Mucosa of descending colon (tissue), 3 donors: ENCODE measurements at places on chromosomes 1 and 21.

- no peak for DNase-seq
Observed at GRCh38 chr1:18069903-18070302, 37.7 kb upstream of the IGSF21 start.

DNA sequence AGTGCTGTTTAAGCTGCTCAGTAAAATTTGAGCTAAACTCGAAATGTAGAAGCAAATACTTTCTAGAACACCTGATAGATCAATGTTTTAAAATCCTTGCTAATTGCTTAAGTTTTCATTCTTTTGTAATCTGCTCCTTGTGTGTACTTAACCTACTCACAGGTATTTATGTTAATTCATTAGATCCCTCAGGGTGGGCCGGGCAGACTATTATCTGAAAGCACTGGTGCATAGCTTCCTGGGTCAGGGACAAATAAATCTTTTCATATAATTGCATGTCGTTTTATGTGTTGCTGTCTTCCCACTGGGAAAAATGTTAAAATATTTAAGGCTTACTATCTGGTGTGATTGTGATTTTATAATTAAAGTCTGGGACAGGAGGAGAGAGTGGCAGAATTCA lies 440.5 kb downstream of the SMYD3 start:
- no peak for DNase-seq

- DNase-seq: peak; percentile 88
Observed at GRCh38 chr1:12619792-12620487, 1.9 kb upstream of the DHRS3 start.

DNA sequence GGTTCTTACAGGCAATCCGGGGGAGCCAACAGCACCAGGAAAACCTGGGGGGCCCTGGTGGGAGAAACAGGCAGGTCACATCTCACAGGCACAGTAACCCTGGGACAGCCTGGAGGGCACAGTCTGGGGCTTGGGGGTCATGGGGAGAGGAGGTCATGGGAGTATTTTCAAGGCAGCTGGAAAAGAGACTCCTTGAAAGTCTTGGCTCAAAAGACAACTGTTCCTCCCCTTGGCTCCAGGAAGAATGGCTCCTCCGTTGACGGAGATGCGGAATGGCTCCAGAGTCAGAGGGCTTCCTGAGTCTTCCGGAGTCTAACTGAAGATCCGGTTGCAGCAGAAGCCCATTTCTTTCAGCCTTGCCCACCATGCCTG lies 25.9 kb upstream of the PEF1 start:
- no peak for DNase-seq

GRCh38 chr1:209703834-209704504 lies 677 bp upstream of the HSD11B1 start:
- no peak for DNase-seq

DNA sequence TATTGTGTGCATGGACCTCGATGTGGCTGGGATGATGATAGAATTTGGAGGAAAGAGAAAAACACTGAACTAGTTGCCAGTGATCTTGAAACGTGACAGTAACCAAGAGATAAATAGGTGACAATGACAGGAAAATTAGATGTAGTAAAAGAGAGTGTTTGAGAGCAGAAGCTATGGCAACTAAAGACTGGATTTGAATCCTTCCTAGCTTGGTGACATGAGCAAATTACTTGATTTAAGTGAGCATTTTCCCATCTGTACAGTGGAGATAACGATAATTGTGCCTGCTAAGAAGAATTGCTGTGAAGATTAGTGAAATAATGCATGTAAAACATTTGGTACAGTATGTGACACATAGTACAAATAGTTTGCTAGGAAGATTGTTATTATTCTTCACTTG lies 12.7 kb downstream of the TTC3 start:
- no peak for DNase-seq

GRCh38 chr1:224211206-224211962 lies 28.3 kb downstream of the DEGS1 start:
- DNase-seq: peak; percentile 73

DNA sequence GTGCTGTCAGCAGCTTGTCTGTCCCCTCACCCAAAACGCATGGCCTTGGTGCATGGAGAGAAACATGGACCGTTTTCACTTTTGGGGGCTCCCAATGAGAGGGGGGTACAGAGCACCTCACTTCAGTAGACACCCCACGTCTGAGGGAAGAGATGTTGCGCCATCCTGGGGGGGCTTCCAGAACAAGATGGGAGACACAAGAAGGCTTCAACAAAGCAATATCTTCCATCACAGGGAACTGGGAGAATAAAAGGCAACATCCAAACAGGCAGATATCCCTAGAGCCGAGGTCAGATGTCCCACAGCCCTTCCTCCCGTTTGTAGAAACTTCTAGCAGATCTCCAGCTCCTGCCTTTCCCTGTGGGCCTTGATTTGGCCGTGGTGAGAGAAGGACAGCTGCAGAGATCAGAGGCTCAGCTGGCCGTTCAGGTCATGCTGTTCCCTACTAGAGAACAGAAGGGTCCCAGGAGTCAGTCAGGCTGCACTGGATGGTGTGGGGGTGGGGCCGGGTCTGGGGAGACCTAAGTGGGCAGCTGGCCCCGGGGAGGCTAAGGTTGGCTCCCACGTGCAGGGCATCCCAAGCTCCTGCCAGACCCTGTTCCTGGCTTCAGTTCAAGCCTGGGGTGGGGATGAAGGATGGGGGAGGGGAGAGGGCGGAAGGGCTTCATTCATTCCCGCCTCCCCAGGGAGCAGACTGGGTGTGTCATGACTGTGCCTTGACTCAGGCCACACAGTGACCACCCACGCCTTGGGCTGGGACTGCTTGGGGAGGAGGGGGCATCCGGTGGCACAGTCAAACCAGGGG lies 4.4 kb downstream of the PLOD1 start:
- DNase-seq: no peak

- DNase-seq: no peak
Observed at GRCh38 chr1:14961661-14962267, 191.8 kb upstream of the TMEM51 start.

- DNase-seq: no peak
Observed at GRCh38 chr1:230636575-230637148, 5.6 kb upstream of the COG2 start.

DNA sequence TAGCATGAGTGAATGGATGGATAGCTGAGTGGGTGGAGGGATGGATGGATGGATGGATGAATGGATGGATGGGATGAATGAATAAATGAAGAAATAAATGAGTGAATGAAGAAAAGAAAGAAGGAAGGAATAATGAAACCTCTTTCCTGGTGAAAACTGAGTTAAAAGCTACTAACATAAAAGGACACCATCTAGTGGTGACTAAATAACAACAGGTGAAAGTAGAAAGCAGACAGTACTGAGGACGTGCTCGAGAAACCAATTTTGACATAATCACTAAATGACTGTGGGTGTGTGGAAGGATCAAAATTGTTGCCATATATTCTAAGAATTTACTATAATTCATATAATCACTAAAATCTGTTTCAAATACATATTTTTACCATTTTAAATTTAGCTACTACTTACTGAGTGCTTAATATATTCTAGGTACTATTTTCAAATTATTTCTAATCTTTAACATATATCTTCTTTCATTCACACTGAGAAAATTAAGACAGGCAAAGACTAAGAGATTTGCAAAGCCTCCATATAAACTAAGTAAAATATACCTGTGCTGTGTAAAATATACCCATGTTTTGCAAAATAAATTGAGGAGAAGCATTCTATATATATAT lies 522.9 kb downstream of the LRRIQ3 start:
- no peak for DNase-seq

GRCh38 chr1:246617156-246617555 lies 50.9 kb downstream of the CNST start:
- DNase-seq: no peak
